Central memory CD8-positive, alpha-beta T cell (primary cell): ENCODE measurements at places on chromosomes 3 and 15.

DNA sequence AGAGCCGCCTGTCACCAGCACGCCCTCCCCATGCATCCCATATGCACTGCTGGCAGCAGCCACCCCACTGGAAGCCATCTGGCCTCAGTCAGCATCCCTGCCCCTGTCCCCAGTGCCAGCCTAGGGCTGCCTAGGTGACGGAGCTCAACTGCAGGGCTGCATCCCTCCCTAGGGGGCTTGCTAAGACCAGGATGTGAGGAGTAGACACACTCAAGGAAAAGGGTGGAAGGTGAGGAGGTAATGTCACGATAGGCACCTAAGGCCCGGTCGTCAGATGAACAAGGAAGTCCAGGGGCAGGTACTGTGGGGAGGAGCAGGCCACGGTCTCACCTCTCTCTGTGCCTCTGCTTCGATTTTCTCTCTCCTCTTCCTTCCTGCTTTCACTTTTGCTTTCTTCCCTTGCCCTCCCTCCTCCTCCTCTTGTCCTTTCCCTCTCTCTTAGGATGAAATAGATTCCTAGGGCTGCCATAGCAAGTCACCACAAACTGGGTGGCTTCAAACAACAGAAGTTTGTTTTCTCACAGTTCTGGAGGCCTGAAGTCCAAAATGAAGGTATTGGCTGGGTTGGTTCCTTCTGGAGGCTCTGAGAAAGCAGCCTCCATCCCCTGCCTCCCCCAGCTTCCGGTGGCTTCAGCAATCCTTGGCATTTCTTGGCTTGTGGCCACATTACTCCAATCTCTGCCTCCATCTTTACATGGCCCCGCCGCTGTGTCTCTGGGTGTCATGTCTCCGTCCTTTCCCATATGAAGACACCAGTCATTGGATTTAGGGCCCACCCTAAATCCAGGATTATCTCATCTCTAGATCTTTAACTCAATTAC is 298.3 kb downstream of the SHQ1 start:
- DNase-seq: no peak

- DNase-seq: no peak
Measured at GRCh38 chr3:195084746-195085145, 186.2 kb downstream of the XXYLT1 start.

- DNase-seq: no peak
Measured at GRCh38 chr3:30440147-30440604, 166.2 kb upstream of the TGFBR2 start.

DNA sequence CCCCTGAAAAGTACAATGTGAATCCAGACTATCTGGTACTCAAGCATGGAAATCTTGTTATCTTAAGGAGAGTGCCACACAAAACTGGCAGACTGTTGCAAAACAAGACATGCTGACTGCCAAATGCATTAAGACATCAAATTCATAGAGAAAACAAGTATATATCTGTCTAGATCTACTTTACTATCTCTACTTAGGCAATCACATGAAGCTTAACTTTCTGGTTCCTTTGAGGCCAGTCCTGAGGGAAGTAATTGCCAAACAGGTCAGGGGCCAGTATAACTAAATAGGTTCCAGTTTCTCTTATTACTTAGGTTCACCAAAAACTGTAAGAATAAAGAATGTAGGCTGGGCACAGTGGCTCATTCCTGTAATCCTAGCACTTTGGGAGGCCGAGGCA is 15.9 kb upstream of the SLC4A7 start:
- no peak for DNase-seq

DNA sequence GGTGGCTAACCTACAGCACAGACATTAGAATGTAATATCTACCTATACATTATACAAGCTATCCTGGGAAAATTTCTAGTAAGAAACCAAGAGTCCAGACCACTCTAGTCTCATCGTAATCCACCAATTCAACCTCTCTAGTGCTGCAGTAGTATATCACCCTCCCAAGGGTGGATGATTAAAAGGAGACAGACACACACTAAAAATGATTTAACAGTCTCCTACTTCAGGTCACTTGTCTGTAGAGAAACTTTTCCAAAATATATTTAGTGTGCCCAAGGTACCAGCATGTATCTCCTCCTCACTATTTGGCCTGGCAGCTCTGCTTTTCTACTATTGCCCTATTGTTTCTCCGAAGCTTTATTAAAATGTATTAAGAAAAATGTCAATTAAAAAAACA is 45.0 kb downstream of the ZBTB20 start:
- DNase-seq: no peak

DNA sequence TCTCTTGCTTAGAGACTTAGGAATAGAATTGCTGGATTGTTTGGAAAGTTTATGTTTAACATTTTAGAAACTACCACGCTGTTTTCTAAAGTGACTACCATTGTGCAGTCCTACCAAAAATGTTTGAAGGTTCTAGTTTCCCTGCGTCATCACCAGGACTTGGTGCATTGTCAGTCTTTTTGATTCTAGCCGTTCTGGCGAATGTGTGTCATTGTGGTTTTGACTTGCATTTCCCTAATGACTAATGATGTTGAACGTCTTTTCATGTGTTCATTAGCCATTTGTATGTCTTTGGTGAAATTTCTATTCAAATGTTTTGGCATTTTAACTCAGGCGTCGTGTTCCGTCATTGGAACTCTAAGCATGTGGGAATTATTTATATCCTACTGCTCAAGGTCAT is 58.0 kb downstream of the CHD2 start:
- no peak for DNase-seq

- no peak for DNase-seq
Measured at GRCh38 chr15:96323319-96324145, 7.0 kb upstream of the NR2F2 start.

GRCh38 chr15:47741082-47741481 is 23.8 kb downstream of the SEMA6D start:
- no peak for DNase-seq

DNA sequence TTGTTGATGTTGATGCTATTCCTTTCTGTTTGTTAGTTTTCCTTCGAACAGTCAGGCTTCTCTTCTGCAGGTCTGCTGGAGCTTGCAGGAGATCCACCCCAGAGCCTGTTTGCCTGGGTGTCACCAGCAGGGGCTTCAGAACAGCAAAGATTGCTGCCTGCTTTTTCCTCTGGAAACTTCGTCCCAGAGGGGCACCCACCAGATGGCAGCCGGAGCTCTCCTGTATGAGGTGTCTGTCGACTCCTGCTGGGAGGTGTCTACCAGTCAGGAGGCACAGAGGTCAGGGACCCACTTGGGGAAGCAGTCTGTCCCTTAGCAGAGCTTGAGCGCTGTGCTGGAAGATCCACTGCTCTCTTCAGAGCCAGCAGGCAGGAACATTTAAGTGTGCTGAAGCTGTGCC is 303.2 kb downstream of the ZIC1 start:
- no peak for DNase-seq

GRCh38 chr3:126155819-126156218 is 24.6 kb downstream of the ALDH1L1 start:
- no peak for DNase-seq

DNA sequence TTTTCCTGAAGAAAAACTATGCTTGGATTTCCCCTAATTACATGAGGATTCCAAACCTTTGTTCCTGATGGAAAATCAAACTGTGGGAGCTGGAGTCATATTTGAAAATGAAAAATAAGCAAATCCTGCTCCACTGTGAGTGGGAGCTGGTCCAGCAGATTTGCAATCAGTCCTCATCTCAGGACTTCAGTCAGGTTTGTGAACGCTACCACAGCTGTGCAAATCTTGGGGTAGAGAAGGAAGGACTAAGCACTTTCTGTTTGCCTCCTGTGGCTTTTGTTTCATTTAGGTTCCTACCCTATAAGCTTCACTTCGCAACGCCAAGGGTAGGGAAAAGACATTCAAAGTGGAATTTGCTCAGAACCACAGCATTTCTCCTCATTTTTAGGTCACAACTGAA is 238.2 kb downstream of the TUSC7 start:
- no peak for DNase-seq

GRCh38 chr15:51692154-51692553 is 10.9 kb downstream of the SCG3 start:
- no peak for DNase-seq

- no peak for DNase-seq
Measured at GRCh38 chr15:69515508-69515907, 62.9 kb downstream of the RPLP1 start.

DNA sequence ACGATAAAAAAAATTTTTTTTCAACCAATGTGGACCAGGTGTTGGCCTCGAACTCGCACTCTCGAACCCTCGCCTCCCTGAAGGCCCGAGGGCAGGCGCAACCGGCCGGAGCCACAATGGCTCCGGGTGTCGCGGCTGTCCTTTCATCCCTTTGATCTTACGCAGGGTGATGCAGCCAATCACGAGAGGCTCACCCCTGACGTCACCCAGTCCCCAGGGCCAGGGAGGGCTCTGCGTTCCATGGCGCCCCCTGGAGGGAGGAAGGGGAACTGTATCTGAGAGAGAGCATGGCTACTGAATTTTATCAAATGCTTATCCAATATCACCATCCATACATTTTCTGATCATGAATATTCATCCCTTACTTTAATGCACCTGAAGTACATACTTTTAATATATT is 15.4 kb upstream of the GMNC start:
- no peak for DNase-seq

GRCh38 chr3:70744536-70744935 is 432.1 kb upstream of the MDFIC2 start:
- no peak for DNase-seq

DNA sequence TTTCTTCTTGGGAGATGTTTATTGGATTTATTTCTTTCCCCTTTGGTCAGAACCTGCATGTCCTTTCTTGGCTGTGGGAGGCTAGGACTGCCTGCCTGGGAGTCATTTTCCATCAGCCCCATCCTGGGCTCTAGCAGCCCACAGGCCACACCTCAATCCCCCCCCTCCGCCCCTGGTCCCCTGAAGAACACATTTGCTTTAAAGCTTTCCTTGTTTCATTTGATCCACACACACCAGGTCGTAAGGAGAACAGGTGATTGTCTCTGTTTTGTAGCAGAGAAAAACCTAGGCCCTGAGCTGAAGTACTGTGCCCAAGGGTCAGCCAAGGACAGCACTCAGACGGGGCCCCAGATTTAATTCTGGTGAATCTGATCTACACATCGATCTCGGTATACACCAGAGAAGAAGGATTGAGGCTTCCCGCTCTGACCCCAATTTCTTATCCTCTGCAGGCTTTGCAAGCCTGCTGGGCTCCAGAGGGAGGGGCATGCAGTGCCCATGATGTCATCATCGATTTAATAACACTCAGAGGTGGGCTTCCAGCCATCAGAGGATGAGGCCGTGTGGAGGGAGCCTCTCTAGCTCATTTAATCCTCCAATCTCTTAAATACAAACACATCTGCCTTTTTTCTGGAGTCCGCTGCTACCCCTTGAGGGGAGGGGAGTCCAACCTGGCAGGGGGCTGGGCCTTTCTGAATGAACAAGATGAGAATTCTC is 1.7 kb upstream of the CLN6 start:
- DNase-seq: no peak

- no peak for DNase-seq
Measured at GRCh38 chr15:55998478-55998877, 5.1 kb upstream of the NEDD4 start.

DNA sequence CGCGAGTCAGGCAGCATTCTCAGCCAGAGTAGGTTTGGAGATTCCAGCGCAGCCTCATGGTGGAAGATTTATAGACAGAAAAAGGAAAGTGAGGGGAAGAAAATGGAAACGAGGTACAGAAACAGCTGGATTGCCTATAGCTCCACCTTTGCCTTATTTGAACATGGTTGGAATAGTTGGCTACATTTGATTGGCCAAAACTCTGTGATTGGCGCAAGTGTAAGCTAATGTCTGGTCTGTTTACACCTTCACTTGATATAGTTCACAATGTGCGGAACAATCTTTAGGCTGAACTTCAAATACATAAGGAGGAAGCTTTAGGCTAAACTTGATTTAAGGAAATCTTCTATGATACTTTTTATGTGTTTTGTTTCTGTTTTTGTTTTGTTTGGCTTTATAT is 1191.9 kb downstream of the NSUN3 start:
- no peak for DNase-seq

DNA sequence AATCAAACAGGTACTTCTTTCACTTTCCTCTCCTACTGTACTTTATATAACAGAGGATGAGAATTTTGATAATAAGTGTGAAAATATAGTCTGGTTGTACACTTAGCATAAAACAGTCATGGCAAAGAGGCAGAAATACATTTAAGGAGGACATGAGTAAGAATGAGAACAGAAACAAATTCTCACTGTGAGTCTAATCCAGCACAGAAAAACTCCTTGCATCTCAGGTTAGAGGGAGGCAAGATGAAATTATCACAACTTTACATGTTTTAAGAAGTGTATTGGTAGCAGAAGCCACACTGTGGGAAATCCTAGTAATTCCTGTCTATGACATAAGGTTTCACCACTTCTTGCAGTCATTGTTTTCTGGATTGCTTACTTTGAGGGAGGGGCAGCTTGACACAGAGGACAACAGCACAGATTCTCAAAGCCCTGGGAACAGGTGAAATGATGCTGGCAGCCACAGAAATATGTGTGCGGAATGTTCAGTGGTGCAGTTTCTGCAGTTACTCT is 733.6 kb upstream of the GBE1 start:
- no peak for DNase-seq

DNA sequence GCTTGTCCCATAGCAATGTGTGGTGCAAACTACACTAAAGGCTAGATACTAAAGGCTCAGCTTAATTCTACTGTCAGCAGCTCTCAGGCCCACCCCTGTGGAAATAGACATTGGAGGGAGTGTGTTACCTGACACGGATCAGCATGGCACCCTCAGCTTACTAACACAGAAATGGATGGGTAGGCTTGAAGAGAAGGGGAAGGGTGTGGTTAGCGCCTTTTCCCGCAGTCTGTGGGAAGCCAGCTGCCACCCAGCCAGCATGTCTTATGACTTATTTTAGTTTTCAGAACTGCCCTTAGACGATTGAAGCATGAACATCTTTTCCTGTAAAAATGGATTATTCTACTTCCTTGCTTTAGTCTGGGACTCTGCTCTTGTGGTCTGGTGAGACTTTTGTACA is 25.8 kb upstream of the ADPGK start:
- peak; percentile 19 for DNase-seq

GRCh38 chr3:153734777-153735551 is 386.2 kb upstream of the ARHGEF26 start:
- DNase-seq: no peak

- DNase-seq: no peak
Measured at GRCh38 chr3:49028298-49028672, 913 bp downstream of the IMPDH2 start.

GRCh38 chr15:91183596-91183995 is 83.5 kb downstream of the SV2B start:
- DNase-seq: no peak

GRCh38 chr3:59963676-59964075 is 913.9 kb upstream of the CFAP20DC start:
- DNase-seq: no peak

GRCh38 chr15:100134089-100134583 is 207.6 kb downstream of the ADAMTS17 start:
- no peak for DNase-seq

GRCh38 chr3:6444888-6445658 is 415.8 kb upstream of the GRM7 start:
- DNase-seq: no peak

DNA sequence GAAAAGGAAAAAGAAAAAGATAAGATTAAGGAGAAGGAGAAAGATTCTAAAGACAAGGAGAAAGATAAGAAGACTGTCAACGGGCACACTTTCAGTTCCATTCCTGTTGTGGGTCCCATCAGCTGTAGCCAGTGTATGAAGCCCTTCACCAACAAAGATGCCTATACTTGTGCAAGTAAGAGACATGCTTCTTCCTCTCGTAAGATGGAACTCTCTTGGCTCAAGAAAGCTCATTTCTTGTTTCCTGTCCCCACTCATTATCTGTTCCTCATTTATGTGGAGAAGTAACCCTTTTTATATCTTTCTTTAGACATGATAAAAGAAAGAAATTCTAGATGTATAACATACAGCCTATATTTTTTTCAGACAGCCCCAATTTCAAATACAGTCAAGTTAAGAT is 101.4 kb downstream of the KLHL25 start:
- DNase-seq: no peak
